ENCODE measurements at places on chromosomes 13 and 19.
A peak's percentile ranks its signal among the peaks of the same experiment; 100 is the strongest.

DNA sequence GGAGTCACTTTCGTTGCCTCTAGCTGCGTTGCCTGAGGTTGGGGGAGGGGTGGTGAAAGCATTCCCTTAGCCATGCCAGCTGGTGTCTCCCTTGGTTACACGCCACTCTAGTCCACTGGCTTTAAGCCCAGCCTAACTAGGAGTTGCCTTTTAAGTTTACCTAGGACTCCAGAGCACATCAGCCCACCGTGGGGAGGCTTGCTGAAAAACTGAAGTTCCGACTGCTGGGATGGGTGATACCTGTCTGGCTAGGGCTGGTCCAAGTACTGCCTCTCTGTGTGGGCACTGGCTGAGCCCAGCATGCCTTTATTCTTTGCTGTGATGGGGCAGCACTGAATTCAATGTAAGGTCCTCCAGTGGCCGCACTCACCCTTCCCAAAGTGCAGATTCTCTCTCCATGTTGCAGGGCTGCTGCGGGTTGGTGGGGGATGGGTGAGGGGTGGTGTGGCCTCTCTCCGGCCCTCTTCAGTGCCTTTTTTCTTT, 11.8 kb upstream of the CEACAM1 start:
- no peak for DNase-seq

DNA sequence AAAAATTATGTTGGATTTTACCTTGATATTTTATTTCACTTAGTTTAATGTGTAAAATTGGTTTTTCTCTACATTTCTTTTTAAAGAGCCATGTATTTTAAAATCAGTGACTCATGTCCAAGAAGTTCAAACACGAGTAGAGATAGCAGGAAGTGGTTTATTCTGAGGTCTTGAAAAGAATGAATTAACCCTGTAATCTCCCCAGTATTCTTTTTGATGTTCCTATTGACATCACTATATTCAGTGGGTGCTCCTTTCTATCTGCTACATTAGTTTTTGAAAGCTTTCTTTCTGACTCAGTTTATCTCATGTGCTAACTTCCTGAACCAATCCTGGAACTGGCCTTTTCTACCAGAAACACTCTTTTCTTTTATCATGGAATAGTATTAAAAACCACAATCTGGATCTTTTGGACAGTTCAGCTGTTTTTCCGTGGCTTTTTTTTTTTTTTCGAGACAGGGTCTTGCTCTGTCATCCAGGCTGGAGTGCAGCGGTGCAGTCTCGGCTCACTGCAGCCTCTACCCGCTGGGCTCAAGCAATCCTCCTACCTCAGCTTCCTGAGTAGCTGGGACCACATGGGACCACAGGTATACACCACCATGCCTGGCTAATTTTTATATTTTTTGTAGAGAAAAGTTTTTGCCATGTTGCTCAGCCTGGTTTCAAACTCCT, 114.9 kb downstream of the PCCA start:
- DNase-seq: no peak

GRCh38 chr19:28831462-28831861, 381.5 kb downstream of the UQCRFS1 start:
- no peak for DNase-seq

DNA sequence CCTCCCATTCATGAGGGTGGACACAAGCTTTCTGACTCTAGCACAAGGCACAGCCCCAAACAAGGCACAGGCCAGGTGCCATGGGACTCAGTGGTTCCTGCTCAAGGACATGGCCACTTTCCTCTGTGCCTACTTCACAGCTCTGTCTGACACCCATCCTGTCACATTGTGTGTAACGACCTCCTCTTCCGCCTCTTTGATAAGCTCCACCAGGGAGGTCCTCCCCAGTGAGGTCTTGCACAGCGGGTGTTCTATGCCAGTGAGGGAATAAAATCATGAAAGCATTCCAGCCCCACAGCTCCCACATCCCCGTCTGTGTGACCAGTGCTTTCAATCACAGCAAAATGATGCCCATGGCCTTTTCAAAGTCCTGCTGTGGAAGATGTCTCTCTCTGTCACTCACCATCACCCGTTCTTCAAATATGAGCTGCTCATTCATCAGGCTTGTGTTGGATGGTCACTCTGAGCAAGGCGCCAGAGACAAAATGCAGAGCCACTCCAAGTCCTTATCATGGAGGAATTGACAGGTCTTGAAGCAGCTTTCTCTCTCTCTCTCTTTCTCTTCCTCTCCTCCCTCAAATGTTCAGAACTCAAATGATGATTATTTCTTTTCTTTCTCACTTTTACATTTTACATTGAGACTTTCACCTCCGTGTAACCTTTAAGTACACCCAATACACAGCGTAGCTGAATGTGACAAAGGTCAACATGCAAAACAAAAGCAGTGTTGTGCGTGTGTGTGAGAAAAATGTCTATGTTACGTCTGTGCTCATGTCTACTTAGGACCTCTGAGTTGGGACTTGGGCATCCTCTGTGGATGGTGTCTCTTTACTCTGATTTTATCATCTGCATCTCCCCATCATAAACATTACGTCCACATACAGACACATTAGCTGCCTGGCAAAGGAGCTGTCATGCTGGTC, 8.0 kb upstream of the SPATA13 start:
- DNase-seq: no peak

GRCh38 chr19:48210005-48210404, 39.5 kb downstream of the ZSWIM9 start:
- no peak for DNase-seq

GRCh38 chr19:19461671-19462622, 53.4 kb downstream of the TSSK6 start:
- no peak for DNase-seq

DNA sequence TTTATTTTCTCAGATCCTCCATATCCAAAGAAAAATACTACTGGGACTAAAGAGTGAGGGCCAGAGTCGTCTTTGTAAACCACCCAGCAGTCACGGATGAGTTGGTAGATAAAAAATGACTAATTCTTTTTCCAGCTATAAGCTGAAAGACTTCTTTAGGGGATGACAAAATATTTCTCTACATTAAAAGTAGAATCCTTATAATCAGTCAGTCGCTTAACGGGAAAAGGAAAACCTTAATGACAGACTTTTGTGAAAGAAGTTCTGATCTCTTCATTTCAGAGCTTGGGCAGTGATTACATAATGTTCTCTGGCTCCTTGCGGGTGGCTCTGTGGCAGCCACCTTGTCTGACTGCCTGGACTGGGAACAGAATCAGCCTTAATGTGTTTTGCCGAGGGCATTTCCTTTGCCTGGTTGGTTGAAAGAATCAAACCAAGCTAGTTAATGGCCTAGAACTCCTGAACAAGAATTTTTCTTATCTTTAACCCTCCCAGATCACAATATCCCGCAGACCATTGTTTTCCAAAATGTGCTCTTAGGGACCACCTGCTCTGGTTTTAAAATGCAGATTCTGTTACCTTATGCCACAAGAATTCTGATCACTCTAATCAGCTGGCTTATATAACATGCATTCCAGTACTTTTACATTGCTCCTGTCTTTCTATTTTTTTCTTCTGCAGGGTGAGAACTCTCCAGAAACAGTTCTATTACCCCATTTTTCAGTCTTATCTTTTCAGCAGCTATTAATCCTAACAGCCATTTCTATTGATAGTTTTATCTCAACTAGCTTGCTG, 2.5 kb downstream of the ITM2B start:
- DNase-seq: no peak

DNA sequence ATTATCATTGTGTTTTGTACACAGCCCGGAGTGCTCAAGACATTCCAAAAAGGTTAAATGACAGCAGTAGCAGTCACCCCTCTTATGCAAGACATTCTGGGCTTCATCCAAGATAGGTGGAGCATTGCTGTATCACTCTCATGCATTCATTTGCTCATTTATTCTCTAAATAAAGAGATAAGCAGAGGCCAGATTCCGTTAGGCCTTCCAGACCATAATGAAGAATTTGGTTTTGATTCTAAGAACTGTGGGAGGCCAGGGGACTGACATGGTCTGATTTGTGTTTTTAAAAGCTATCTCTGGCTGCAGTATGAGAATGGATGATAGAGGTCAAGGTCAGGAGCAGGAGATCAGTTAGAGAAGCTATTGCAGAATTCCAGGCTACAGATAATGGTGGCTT, 145.8 kb downstream of the KCNRG start:
- no peak for DNase-seq

GRCh38 chr13:62243106-62243505, 827.5 kb upstream of the PCDH20 start:
- no peak for DNase-seq

DNA sequence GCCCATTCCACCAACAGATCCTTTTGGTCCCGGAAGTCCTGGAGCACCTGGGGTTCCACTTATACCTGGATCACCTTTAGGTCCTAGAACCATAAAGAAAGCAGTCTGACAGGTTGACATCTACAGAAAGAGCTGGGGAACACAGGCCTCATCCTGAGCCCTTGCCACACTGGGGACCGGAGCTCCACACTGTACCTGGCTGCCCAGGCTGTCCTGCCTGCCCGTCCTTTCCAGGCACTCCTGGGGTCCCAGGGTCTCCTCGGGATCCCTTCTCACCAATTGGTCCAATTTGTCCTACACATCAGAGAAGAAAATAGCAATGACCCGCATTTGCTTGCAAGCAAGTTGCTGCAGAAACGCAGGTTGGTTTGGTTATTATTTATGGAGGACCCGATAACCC, 130.5 kb downstream of the COL4A1 start:
- DNase-seq: no peak

DNA sequence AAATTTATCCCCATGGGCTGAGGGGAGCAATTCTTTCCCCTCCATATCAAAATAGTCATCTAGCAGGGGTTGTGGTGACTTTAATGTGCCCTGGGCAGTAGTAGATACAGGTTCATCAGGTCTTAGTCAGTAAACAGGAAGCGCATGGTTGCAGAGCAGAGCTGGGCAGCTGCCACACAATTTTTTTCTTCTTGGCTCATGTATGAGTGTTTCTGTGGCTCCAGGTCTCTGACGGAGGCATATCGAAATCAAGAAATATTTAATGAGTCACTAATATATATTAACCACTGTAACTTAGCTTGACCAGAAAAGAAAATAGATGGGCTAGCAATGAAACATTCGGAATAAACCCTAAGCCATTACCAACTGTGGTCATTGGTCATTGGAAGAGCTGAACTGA, 68.4 kb upstream of the UBL3 start:
- no peak for DNase-seq

DNA sequence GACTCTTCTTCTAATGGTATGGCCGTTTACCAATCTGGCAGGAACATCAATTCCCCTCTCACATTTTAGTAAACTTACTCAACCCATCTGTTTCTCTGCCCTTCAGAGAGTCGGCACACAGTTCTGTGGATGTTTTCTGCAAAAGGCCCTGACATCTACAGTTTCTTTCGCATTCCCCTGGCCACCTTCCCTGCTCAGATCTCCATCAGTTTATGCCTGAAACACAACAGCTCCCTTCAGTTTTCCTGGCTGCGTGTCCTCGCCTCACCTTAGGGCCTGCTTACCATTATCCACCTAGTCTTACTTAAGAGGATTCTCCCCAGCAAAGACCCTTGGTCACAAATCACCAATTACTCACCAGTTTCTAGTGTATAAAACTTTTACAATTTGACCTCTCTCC, 25.2 kb downstream of the COL4A1 start:
- DNase-seq: no peak

DNA sequence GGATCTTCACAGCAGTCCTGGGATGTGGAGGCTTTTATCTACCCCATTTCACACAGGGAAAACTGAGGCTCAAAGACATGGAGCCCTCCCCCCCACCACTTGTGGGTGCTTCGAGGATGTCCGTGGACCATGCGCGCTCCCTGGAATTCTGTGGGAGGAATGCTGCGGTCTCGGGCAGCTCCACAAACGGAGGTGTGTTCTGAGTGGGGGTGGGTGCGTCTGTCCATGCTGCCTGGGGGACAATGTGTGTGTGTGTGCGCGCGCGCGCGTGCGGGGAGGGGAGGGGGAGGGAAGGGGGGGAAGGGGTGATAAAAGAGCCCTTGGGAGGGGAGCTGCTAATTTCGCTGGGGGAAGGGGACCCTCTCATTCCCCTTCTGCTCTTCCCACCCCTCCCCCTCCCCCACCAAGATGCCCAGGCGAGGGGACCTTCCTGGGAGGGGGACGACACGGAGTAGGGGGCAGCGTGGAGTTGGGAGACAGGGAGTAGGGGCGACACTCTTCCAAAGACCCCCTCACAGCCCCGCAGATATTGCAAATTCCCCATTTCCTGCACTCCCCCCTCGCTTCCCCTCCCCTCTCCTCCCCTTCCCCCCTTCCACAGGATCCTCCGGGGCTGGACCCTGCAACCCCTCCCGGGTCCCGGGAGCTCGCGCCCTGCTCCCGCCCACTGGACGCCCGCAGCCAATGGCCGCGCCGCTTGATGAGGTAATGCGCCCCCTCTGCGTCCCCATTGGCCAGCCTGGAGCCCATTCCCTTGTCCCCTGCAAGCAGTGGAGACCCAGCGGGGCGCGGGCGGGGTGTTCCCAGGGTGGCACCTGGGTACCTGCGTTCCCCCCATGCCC, 18.9 kb upstream of the ZNRF4 start:
- no peak for DNase-seq

- no peak for DNase-seq
Measured at GRCh38 chr13:84917252-84917878, 881.9 kb downstream of the SLITRK6 start.

GRCh38 chr13:69706807-69707206, 400.8 kb upstream of the ATXN8OS start:
- DNase-seq: no peak

- DNase-seq: no peak
Measured at GRCh38 chr13:95524264-95524901, 28.1 kb upstream of the CLDN10 start.

DNA sequence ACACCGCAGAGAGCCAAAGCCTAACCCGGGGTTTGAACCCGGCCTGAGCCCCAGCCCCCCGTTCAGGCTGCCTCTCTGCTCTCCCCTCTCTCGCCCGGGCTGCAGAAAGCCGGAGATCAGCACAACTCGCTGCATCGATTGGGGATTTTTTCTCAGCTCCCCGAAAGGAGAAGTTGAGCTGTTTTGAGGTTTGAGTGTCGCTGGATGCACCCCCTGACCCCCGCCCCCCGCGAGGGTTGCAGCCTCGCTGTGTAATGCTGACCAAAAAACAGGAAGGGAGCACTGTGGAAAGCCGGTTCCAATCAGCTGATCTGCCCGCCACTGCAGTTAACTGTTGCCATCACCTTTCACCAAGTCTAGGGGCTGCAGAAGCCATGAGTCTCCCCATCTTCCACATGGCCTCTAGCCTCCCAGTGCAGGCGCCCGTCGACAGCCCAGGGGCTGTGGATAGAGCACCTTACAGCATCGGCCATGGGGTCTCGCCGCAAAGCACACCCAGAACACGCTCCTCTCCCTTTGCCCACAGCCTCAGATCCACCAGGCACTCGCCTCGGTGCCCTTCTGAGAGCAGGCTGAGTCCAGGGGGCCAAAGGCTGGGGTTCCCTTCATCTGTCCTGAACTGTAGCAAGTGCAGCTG, 34.5 kb downstream of the MYO9B start:
- DNase-seq: peak; percentile 11

DNA sequence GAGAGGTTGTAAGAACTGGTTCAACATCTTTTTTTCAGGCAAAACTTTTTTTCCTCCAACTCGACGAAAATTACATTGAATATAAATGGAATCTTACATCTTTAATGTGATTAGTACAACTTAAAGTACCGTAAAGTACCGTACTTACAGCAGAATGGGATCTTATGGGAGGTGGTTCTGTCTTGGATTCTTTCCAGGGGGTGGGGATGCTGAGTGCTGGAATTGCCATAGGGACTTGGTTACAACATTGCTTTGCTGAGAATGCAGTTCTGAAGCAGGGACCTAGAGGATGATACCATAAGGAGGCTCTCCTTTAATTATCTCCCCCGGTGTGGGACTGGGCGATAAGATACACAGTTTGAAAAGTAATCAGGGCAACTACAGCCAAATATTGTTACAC, 186.4 kb downstream of the KLF5 start:
- DNase-seq: no peak

GRCh38 chr13:74203576-74203975, 69.4 kb upstream of the KLF12 start:
- DNase-seq: no peak

- no peak for DNase-seq
Measured at GRCh38 chr13:57629821-57630235, 1.7 kb upstream of the PCDH17 start.
